CMK (cell line): ENCODE measurements at places on chromosomes 13 and 19.

DNA sequence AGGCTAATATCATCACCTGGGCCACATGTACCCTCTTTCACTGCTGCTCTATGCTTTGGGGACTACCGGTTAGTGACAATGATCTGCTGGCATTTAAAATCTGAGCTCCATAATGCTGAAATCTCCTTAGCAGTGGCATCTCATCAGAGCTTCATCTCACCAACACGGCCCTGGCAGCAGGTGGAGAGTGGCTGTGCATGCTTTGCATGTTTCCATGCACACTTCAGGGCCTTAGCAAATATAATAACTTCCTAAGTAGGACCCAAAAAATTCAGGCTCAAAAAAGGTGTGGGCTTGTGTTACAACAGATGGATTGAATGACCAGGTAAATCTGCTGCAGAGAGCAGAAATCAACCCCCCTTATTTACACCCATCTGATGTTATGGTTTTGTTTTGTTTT is 55.2 kb downstream of the ALOX5AP start:
- DNase-seq: no peak

DNA sequence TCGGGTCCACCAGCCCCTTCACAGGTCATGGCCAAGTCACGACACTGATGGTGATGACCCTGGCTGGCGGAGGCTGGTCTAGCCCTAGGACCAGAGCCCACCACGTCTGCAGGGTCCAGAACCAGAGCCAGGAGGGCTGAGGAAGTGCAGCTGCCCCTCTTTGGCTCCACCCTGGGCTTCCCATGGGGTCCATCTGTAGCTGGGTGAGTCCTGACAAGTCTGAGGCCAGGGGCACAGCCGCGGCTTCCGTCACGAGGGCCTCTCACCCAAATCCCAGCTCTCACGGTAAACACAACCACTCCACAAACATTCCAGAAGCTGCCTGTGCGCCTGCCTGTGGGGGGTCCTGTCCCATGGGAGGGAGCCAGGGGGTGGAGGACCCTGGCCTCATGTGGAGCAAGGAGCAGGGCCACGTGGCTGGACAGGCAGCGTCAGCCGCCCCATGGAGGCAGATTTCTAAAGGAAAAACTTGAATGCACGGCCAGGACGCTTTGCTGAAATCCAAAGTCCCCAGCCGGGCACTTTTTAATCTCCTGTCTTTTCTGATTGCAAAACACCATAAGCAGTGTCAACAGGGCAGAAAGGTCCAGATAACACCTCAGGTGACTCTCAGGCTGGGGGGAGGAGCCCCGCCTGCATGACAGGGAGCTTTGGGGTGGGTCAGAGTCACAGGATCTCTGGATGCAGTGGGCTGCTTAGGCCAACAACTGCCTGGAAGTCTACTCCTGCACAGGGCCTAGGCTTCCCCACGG is 29.9 kb downstream of the CEBPG start:
- DNase-seq: no peak

DNA sequence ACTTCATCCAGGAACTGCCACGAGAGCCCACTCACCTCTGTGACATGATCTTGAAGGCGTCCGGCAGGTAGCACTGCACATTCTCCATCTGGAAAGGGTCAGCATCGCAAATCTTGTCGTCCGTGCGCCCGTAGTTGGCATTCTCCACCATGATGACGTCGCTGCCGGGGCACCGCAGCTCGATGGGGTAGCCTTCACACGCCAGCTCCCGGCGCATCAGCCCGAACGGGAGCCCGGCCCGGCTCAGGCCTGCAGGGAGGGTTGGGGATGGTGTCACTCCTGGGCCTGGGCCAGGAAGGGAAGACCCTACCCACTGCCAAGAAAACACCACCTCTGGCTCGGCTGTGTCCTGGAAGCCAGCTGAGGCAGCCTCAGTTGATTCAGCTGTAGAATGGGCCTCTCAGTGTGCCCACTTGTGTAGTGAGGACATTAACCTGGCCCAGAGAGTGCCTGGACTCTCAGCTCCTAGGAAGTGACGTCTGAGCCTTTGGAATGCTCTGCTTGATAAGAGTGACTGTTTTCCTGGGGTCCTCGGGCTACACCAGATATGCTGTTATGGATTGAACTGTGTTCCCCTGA is 28.4 kb downstream of the ADGRL1 start:
- no peak for DNase-seq

DNA sequence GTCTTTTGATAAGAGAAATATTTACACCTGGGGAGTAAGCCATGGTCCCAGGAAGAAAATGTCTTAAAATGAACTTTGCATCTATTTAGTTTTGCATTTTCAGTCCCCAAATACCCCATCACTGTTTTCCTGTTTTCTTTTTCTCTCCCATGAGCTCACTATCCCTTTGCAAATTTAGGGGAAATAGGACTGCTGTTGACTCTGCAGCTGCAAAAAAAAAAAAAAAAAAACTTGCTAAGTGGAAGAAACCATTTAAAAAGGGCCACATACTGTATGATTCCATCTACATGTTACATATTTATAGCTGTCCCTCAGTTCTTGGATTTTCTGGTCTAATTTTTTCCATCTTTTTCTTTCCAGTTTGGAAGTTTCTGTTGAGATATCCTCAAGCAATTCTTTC is 98.2 kb upstream of the SERP2 start:
- no peak for DNase-seq

GRCh38 chr13:114105521-114106225 is 26.8 kb downstream of the RASA3 start:
- no peak for DNase-seq

GRCh38 chr19:17951990-17952976 is 14.6 kb upstream of the KCNN1 start:
- no peak for DNase-seq
